Activated CD4-positive, alpha-beta T cell treated with anti-CD3 and anti-CD28 coated beads, Interleukin-2, amount 50 U/mL, for 16 hours (primary cell): ENCODE measurements at places on chromosomes 11 and 22.

GRCh38 chr11:22749536-22749935 lies 80.1 kb downstream of the SVIP start:
- DNase-seq, result no peak

DNA sequence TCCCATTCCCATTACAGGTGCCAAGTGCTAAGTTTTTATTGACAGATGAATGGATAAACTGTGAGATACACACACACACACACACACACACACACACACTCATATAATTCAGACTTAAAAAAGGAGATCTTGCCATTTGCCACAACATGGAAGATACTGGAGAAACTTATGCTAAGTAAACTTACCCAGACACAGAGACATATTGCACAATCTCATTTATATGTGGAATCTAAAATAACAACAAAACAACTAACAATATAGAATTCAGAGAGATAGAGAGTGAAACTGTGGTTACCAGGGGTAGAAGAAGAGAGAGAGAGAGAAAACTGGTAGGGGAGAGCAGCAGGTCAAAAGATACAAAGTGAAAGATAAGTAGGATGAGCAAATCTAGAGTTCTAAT lies 1.4 kb downstream of the MS4A6E start:
- DNase-seq, result no peak

- DNase-seq, result no peak
These were observed 11.6 kb downstream of the CPSF7 start for GRCh38 chr11:61418136-61418535.

GRCh38 chr11:86888164-86889000 lies 66.8 kb downstream of the FZD4 start:
- DNase-seq, result no peak

- no peak for DNase-seq
These were observed 110.2 kb downstream of the TRIM29 start for GRCh38 chr11:120027546-120028180.

- DNase-seq, result no peak
These were observed 28.4 kb upstream of the RBFOX2 start for GRCh38 chr22:36056980-36057379.

DNA sequence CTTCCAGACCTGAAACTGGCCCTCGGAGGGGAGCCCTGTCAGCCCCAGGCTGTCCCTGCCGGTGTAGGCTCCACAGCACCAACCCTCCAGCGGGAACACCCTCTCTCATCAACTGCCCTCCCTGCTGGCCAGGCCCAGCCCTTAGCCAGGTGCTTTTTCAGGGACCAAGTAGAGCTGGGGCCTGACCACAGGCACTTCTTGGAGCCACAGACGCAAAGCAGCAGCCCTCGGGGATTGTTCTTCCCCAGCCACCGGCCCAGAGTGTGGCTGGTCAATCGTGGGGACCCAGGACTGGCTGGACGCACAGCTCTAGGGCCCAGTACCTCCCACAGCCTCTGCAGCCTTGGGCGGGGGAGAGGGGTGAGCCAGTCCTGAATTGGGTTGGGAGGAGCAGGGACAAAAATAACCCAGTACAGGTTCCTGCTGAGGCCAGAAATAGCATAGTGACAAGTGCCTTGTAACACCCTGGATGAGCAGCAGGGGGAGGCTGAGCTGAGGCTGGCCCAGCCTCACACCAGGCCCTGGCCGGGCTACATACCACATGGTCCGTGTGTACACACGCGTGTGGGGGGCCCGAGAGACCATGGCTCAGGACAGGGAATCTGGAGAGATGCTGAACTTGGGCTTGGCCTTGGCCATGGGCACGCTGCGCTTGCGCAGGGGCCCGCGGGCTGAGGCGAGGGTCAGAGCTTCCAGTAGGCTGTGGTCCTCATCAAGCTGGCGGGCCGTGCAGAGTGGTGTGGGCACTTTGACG lies 2.0 kb downstream of the KCNJ11 start:
- peak; percentile 52 for DNase-seq

- no peak for DNase-seq
These were observed 2.5 kb downstream of the SMIM35 start for GRCh38 chr11:118084247-118084646.

DNA sequence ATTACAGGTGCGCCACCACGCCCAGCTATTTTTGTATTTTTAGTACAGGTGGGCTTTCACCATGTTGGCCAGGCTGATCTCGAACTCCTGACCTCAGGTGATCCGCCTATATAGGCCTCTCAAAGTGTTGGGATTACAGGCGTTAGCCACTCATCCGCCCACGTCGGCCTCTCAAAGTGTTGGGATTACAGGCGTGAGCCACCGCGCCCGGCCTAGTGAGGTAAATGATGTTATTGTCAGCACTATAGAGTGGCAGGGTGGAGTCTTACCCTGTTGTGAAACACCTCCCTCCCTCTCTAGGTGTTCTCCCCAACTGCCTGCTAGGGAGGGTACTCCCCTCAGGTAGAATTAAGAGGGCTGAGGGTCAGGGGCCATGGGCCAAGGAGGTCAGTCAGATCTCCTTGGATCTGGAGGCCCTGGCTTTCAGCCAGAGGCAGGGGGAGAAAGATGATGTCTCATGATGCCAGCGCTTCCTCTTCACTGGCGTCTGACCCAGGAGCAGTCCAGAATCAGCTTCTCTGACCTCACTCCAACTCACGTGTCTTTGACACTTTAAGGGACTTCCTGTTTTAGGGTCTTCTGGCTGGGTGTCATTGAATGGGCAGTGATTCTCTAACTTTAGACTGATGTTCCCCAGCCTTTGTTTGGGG lies 2.0 kb downstream of the GGA1 start:
- no peak for DNase-seq

- no peak for DNase-seq
These were observed 16.1 kb downstream of the BIK start for GRCh38 chr22:43126501-43127165.

GRCh38 chr11:102783016-102783415 lies 2.6 kb upstream of the MMP10 start:
- DNase-seq, result no peak

GRCh38 chr11:96969251-96969650 lies 579.4 kb downstream of the JRKL start:
- no peak for DNase-seq

- DNase-seq, result no peak
These were observed 82.7 kb upstream of the LDLRAD3 start for GRCh38 chr11:35861191-35861590.

DNA sequence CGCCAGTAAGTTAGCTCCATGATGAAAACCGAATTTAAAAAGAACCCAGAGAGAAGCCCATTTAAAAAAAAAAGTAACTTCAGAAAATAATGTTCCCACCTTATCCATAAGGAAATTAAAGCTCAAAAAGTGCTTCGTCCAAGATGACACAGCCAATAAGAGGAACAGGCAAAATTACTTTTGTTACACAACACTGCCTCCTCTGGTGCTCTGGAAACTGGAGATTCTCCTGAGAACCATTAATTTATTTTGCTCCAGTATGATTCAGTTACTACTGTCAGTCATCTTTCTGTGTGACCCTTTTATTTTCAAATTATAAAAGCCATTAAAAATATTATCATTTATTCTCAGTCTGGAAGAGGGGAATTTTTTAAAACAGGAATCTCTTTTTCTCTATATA lies 2.0 kb downstream of the IFT27 start:
- DNase-seq, result peak; percentile 14

DNA sequence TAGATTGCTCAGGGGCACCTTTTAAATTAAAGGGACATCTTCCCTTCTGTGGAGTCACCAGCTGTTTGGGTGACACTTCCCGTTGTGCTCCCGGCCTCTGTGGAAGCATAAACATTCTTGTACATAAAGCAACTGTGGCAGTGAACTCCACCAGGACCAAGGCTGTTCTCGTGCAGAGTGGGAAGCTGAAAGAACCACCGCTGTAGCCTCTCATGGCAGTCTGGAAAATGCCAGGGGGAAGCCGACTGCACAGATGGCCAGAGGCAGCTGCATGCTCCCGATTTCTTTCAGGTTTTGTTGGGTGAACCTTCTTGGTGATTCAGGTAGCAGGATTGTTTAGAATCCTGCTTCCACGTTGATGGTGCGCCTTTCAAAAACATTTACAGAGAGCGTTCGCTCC lies 10.3 kb downstream of the UBASH3B start:
- DNase-seq, result no peak
